Motor neuron (in vitro differentiated cells): ENCODE measurements at places on chromosomes 1 and 21.
A peak's percentile ranks its signal among the peaks of the same experiment; 100 is the strongest.

GRCh38 chr1:206685334-206685768, 646 bp downstream of the MAPKAPK2 start:
- peak; percentile 61 for ATAC-seq

GRCh38 chr1:44326821-44327465, 28.1 kb downstream of the ERI3 start:
- no peak for ATAC-seq

GRCh38 chr1:40985161-40985560, 5.7 kb downstream of the CTPS1 start:
- ATAC-seq: no peak

DNA sequence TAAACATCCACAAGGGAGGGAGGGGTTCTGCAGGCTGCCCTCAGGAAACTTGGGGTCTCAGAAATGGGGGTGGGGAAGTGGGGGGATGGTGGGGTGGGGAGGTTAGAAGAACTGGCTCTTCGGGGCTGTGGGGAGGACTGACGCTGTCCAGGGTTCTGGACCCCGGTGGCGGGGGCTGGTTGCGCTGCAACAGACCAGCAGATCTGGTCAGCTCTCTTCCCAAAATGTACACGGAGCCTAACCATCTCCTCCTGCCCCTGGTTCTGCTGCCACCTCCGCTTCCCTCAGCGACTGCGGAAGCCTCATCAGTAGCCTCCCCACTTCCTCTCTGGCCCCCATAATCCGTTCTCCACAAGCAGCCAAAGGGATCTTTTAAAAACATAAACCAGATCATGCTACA, 29.3 kb upstream of the C1QA start:
- no peak for ATAC-seq

DNA sequence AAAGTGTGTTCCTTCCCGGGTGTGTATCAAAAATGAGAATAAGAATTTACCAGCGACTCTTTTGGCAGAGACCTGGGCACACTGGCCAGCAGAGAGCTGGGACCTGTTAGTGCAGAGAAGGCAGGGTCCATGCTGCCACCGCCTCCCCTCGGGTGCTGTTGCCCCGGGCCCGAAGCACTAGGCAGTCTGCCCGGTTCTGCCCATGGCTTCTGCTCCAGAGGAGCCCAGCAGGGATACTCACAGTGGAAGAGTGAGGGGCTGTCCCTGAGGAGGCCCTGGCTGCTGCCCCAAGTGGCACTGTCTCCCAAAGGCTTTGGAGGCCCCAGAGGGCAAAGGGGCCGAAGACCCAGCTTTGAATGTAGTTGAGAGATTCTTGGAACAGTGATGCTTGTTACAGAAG, 80.5 kb downstream of the MIS18A start:
- ATAC-seq: no peak

DNA sequence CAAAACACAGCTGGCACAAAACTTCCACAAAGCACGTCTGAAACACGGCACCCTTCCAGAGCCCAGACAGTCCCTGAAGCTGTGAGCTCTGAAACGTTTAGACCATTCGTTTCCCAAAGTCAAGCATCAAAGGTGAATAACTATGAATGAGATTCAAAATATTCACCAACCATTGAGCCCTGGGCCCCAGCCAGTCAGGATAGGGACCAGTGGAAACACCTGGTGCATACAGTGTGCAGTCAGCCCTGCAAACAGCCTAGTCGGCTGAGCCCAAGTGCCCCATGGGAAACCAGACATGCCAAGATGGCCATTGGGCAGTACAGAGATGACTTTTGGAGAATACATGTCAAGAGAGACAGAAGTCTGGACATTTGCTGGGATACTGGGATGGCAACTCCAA, 90.4 kb upstream of the EDN2 start:
- no peak for ATAC-seq

- ATAC-seq: no peak
Observed at GRCh38 chr21:44713130-44713529, 1.8 kb upstream of the TSPEAR start.

GRCh38 chr1:45563843-45564242, 13.2 kb downstream of the AKR1A1 start:
- no peak for ATAC-seq

DNA sequence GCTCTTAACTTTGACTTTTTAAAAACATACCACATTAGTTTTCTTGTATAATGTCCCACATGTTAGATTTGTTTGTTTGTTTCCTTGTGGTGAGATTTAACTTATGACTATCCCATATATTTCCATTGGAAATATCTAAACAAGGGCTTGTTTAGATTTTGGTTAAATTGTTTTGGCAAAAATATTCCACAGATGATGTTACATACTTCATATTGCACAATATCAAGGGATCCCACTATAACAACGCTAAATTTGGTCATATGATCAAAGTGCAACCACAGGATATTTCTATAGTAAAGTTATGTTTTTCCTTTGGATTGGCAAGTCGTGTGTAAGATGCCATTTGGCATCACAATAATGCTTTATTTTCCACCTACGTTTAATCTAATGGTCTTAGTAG, 396.7 kb downstream of the TGFB2 start:
- ATAC-seq: no peak

DNA sequence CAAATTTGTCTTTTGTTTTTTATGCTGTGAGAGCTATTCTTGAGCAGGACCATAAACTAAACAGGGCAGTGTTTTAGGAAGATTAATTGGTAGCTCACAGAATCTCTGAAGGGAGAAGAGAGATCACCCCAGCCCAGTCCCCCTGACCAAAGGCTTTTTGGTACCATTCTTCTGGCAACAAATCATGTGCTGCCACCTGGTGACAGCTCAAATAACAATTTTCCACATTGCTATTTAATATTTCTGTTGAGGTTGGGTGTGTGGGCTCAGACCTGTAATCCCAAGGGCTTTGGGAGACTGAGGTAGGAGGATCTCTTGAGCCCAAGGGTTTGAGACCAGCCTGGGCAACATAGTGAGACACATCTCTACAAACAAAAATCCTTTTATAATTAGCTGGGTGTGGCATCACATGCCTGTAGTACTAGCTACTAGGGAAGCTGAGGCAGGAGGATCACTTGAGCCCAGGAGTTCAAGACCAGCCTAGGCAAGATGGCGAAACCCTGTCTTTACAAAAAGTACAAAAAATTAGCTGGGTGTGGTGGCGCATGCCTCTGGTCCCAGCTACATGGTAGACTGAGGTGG, 2.2 kb upstream of the TESK2 start:
- no peak for ATAC-seq

GRCh38 chr21:29413683-29414082, 115.0 kb downstream of the BACH1 start:
- ATAC-seq: no peak

- ATAC-seq: peak; percentile 33
Observed at GRCh38 chr1:66575739-66576138, 41.8 kb downstream of the SGIP1 start.

DNA sequence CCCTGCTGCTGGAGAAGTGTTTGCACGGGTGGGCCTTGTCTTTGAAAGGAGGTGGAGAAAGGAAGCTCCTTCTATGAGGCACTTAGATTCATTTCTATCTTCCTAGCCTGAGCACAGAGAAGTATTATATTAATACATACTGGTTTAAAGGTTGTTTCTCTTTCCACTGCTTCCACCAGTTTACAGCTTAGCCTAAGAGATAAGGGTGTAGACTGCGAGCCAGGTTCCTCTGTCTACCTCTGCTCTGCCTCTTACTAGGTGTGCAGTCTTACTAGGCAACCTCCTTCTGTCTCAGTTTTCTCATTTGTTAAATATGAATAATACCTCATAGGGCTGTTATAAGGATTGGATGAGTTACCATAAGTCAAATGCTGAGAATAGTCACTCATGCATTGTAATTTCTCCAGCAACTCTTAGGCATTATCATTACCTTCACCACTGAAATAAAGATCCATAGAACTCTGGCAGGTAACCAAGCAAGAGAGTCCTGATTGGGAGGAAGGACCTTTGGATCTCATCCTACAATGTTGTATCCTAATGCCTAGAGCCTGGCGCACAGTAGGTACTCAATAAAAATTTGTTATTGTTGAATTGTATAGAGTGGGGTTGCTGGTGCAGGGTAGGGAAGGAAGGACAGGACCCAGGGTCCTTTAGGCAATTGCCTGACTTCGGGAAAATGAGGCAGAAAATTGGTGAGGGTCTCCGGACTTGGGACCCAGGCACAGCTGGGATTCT, 95.1 kb downstream of the TBX19 start:
- no peak for ATAC-seq

- no peak for ATAC-seq
Observed at GRCh38 chr1:53416269-53416813, 42.9 kb upstream of the DMRTB1 start.
